Spleen (tissue), 13 donors: ENCODE measurements at places on chromosomes 5 and 9. TPM values are rescaled to one million over a fixed set of nuclear protein-coding genes. Genes with fewer than 3 reads are reported as not detected.

GRCh38 chr5:150066901-150067396, 19.4 kb downstream of the CSF1R start:
- DNase-seq: no peak

- DNase-seq: no peak
Measured at GRCh38 chr5:138901716-138902115, 26.6 kb upstream of the LRRTM2 start.

SLCO6A1 gene
- total RNA-seq: not detected

GARIN3 gene
- total RNA-seq: not detected

CMYA5 gene
- 0.27 TPM for total RNA-seq

TMEM215 gene
- not detected for total RNA-seq

DNA sequence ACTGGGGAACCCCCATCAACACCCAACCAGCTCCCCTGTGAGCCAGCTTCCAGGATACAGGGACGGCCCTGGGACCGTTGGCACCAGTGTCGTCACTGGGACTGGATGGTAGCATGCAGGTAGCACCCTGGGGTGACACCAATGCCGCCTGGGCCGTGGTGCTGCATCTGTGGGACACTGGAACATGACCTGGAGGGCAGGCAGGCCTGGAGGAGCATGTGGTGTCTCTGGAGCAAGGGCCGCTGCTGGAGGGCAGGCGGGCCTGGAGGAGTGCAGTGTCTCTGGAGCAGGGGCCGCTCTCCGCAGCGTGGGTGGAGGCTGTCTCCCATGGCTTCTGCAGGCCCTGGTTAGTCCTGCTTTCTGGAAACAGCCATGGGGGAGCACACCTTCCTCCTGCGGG, 13.1 kb downstream of the LPCAT1 start:
- peak; percentile 76 for DNase-seq

GRCh38 chr5:159156426-159157238, 52.7 kb downstream of the RNF145 start:
- DNase-seq: no peak

IFNK gene
- total RNA-seq: not detected

- no peak for DNase-seq
Measured at GRCh38 chr9:137407590-137408300, 15.2 kb downstream of the EXD3 start.

- DNase-seq: no peak
Measured at GRCh38 chr9:123109540-123110279, 76.2 kb downstream of the GPR21 start.

SLC4A9 gene
- total RNA-seq: 0.15 TPM

DNA sequence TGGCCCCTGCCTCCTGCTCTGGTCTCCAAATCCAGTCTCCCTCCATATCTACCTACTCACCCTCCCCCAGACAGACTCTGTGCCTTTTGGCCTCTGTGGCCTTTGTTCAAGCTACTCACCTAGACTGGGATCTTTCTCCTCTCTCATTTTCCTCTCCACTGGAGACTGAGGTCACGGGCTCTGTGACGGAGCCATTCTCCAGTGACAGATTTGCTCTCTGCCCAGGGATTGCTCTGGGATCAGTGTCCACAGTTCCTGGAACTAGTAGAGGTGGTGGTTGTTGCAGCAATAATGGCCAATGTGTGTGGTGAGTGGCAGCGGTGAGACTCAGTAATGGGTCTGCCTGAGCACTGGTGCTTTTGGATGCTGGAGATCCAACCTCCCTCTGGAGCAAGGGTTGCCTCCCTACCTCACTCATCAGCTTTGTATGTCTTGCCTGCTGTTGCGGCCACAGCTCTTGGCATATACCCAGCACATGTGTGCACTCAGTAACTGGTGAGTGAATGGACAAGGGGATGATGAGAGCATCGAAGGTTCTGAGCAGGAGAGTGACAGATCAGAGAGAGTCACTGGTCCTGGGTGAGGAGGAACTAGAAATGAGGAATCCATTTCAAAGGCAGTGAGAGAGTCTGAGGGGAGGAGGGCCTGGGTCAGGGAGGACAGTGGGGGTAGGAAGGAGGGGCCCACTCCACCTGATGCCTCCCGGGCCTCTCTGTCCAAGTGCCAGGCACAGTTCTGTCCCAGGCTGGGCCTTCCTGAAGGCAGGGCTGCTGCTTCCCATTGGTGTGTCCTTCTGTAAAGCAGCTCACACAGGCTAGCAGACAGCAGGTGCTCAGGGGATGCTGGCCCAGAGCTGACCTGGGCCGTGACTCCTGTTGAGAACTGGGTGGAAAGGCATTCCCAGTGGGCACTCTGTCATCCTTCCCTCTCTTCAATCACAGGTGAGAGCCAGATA, 96.5 kb upstream of the PITX1 start:
- no peak for DNase-seq

DNA sequence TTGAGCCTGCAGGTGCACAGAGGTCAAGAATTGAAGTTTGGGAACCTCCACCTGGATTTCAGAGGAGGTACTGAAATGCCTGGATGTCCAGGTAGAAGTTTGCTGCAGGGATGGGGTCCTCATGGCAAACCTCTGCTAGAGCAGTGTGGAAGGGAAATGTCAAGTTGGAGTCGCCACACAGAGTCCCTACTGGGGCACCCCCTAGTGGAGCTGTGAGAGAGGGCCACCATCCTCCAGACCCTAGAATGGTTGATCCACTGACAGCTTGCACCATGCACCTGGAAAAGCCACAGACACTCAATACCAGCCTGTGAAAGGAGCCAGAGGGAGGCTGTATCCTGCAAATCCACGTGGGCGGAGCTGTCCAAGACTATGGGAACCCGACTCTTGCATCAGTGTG, 78.0 kb downstream of the GABRA1 start:
- DNase-seq: no peak

RICTOR gene
- 57.4 TPM for total RNA-seq

GRCh38 chr9:109914280-109915027, 134.5 kb downstream of the PALM2AKAP2 start:
- no peak for DNase-seq

GRCh38 chr5:86570427-86571083, 47.2 kb upstream of the COX7C start:
- no peak for DNase-seq

- peak; percentile 87 for DNase-seq
Measured at GRCh38 chr5:176535664-176536131, 1.5 kb downstream of the RNF44 start.

DNA sequence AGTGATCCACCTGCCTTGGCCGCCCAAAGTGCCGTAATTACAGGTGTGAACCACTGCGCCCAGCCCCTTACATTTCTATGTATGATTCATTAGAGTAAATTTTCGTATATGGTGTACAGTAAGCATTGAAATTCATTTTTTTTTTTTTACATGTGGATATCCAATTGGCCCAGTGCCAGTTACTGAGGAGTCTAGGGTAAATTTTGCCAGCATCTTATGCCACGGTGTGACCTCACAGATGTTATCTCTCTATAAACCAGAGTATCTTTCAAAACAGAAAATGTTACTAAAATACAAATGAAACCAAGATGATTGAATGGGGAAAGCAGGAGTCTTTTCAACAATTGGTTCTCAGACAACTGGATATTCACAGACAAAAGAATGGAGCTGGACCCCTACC, 64.7 kb downstream of the IPPK start:
- no peak for DNase-seq

DNA sequence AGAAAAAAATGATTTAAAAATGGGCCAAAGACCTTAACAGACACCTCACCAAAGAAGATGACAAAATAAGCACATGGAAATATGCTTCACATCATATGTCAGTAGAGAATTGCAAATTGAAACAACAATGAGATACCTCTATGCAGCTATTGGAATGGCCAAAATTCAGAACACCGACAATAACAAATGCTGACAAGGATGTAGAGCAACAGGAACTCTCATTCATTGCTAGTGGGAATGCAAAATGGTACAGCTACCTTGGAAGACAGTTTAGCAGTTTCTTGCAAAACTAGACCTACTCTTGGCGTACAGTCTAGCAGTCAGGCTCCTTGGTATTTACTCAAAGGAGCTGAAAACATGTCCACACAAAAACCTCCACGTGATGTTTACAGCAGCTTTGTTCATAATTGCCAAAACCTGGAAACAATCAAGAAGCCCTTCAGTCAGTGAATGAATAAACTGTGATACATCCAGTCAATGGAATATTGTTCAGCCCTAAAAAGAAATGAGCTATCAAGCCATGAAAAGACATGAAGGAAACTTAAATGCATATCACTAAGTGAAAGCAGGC, 10.5 kb upstream of the MVB12B start:
- no peak for DNase-seq

LCNL1 gene
- total RNA-seq: 3.1 TPM

DNA sequence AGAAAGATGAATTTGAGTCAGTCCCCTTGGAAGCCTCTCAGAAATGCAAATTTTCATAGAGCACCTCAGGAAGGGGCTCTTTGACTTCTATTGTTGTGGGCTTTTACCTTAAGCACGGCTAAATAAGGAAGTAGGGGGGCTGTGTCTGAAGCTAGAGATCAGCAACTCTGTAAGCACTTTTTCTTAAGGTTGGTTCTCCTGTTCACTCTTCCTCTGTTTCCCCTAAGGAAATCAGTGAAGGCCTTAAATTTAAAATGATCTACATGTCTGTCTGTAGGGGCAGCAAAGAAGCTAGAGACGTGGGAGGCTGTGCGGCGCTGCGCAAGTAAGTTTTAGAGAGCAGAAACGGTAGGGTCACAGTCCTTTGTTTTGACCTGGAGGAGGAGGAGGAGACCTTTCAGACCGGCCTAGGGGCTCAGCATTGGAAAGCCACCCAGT, 1.2 kb upstream of the CDC14B start:
- DNase-seq: no peak

DNA sequence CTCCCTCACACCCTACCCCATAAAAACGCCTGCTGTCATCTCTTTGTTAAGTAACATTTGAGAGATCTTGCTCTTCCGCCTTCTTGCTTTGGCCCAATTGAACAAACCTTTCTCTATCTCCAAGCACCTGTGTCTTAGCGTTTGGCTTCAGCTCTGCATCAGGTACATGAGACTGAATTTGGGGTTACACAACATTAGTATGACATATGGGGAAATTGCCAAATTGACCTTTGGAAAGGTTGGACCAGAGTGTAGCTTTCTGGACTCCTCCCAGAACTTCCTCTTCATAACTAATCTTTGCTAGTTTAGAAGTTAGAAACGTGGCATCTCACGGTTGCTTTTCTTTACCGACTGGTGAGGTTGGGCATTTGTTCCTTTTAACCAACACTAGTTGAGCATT, 3.5 kb upstream of the EXOSC3 start:
- no peak for DNase-seq

HAVCR1 gene
- 1.4 TPM for total RNA-seq

DENND4C gene
- 41.0 TPM for total RNA-seq

DNA sequence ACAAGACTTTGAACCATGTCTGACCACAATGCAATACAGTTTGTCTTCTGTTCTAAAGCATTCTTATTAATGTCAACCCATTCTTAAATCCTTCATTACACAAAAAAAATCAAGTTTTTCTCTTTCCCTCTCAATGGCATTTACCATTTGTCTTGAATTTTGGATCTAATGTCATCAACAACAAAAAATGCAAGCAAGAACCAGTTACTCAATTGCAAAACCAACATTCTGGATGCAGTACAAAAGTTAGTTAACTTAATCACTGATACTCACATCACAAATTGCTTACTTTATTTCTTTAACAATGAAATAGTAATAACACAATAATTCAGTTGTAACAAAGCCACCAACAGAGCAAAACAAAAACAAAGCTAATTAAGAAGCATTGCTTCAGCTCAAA, 6.0 kb downstream of the C9orf40 start:
- DNase-seq: no peak

DNA sequence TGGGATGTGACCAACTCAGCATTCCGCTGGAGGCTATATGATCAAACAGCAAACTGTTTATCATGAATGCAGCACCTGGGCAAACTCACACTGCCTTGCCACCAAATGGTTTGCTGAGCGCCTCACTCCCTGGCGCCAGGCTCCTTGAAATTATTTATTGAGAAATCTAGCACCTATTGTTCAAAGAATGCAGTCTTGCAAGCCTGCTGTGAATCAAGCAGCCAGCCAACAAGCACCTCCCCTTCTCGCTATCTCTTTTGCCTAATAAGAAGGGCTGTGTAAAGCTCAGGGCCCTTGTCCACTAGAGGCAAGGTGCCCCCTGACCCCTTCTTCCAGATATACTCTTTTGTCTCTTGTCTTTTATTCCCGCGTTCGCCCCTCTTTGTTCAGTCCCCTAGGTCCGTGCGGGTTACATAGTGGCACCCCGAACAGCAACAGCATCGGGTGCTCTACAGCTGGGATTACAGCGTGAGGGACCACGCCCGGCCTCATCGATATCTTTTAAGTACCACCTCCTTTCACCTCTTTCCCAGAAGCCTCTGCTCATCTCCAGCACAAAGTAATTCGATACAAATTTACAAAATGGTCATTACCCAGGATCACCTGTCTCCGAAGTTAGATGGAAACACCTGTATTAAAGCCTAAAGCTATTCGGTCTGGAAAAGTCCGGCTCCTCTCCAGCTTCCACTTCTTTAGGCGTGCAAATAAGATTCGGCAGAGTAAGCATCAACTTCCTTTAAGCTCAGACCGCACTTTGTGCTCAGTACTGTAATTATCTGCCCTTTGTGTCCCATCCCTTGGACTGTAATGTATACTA, 896 bp downstream of the RIGI start:
- DNase-seq: peak; percentile 77
